ENCODE measurements at places on chromosomes 1 and 21.

DNA sequence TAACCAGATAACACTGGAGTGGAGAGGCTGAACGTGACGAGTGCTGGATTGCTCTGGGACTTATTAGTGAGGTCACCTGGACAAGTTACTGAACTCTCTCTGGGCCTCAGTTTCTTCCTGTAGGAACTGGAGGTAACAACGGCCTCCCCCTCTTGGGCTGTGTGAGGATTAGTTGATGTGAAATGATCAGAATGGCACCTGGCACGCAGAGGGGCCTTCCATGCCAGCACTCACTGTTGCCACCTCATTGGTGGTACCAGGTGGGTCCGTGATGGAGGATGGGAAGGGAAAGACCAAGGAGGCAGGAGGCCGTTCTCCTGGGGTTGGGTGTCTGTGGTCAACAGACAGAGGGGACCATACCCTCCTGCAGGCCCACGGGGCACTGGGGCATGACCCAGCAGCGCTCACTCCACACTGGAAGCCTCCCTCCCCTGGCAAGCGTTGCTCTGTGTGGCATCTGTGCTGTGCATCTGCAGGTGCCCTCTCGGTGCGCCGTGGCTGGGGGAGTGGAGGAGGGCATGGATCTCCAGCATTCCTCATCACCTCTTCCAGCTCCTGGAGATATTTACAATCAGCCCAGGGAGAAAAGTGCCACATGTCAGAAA is 349.5 kb upstream of the VAMP3 start:
- DNase-seq, result no peak

DNA sequence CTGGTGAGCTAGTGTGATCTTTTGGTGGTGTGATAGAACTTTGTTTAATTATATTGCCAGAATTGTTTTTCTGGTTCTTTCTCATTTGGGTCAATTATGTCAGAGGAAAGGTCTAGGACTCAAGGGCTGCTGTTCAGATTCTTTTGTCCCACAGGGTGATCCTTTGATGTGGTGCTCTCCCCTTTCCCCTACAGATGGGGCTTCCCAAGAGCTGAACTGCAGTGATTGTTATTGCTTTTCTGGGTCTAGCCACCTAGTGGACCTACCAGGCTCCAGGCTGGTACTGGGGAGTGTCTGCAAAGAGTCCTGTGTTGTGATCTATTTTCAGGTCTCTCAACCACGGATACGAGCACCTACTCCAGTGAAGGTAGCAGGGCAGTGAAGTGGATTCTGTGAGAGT is 25.9 kb upstream of the CD84 start:
- no peak for DNase-seq

GRCh38 chr1:64624808-64625207 is 120.1 kb upstream of the RAVER2 start:
- no peak for DNase-seq

- no peak for DNase-seq
Measured at GRCh38 chr1:205353612-205354011, 3.1 kb downstream of the KLHDC8A start.

GRCh38 chr1:223411309-223411708 is 18.1 kb downstream of the CCDC185 start:
- no peak for DNase-seq

GRCh38 chr21:34333121-34333739 is 30.6 kb upstream of the KCNE2 start:
- DNase-seq, result no peak

- peak; percentile 88 for DNase-seq
Measured at GRCh38 chr1:180863158-180863775, 49.4 kb upstream of the KIAA1614 start.

All from NCI-H187 (cell line).